ENCODE measurements at places on chromosomes 4 and X. TPM values are rescaled to one million over a fixed set of nuclear protein-coding genes. Genes with fewer than 3 reads are reported as not detected.

Gene DNAAF6
- total RNA-seq: not detected

DNA sequence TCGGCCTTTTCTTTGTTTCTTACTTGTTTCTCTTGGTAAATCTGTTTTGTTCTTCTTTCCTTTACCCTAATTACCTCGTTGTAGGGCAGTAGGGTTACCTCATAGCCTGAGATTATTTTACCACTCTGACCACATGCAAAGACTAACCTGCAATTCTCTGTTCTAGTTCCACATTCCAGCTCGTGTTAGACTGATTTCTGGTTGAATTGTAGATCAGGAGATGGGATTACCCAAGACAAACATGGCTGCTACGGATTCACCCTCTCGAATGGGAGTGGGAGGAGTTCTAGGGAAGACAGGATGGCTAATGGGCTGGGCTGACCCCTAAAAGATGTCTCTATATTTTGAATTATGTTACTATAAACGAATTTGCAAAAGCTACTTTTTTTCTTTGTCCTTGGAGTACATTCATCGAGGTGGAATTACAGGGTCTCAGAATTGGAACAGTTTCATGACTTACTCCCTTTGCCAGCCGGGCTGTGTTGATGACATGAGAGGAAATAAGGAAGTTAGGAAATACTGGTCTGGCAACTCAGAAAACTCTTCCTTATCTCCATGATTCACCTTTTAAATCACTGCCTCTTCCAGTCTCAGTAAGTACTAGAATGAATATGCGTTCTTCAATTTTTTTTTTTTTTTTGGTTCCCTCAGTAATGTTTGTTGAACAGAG, 36.7 kb upstream of the FBXW7 start:
- DNase-seq: peak; percentile 68
- no peaks in the 10 kb centered on the region for H3K36me3 ChIP-seq
- H3K27me3 ChIP-seq: no peaks in the 10 kb centered on the region
- no peak overlapping the region for H3K4me3 ChIP-seq
- H3K27ac ChIP-seq: no peak overlapping the region

- no peak overlapping the region for H3K4me3 ChIP-seq
- H3K27me3 ChIP-seq: peaks cover 3% of the 10 kb centered on the region
- no peaks in the 10 kb centered on the region for H3K4me1 ChIP-seq
- H3K36me3 ChIP-seq: no peaks in the 10 kb centered on the region
Observed at GRCh38 chr4:8656711-8657380, 64.3 kb downstream of the CPZ start.

Gene RBMXL3
- not detected for total RNA-seq

Gene HEPH
- 83.9 TPM for total RNA-seq

DNA sequence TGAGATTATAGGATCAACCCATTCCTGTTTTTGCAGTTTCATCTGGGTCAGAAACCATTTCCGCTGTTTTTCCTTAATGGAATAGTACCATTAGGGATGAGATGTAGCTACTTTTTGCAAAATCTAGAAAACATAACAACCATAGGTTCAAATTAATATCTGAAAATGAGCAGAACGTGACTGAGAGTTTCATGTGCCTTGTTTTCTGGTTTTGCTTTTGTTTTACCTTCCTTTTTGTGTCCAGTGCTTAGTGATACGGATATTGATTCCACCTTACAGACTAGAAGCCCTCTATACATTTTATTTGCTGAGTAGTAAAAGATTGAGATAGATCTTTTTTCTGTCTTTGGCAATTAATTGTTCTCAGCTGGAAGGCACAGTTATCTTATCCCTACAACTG, 46.5 kb downstream of the SNX25 start:
- H3K4me3 ChIP-seq: no peak overlapping the region
- H3K4me1 ChIP-seq: peaks cover 27% of the 10 kb centered on the region
- no peaks in the 10 kb centered on the region for H3K36me3 ChIP-seq
- DNase-seq: no peak

Measured in astrocyte (in vitro differentiated cells and primary cell).